ENCODE measurements at places on chromosomes 1 and 21.

GRCh38 chr1:98351561-98351960 is 310.0 kb upstream of the SNX7 start:
- DNase-seq = no peak

DNA sequence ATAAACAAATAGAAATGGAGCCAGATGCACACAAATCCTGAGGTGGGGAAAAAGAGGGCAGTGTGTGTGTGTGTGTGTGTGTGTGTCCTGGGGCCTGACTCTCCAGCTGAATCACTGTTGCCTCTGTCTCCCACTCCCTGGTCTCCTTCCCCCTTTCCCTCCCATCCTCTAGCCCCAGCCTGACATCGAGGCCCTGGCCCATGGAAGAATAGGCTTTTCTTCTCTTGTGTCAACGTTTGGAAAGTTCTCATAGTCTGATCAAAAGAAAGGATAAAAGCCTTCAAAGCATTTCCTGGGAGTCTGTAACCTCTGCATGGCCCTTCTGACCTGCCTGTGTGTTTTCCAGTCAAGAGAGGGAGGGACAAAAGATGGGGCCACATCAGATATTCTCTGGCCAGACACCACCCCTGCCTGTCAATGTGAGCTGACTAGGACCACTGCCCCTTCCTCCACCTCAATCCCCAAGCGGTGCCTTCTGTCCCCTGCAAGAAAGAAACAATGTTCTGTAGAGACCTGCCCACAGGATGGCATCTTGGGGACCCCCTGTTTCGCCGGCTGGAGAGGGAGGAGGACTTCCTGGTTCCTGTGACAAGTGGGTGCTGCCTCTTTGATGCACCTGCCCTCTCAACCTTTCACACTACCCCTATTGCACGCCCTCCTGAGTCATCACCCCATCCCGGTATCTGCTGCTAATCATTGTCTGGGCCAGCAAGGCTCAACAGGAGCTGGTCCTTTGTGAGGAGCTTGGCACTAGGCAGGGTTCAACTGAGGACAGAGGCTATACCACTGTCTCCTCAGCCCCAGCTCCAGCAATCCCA is 16.2 kb downstream of the KCNJ10 start:
- no peak for DNase-seq

DNA sequence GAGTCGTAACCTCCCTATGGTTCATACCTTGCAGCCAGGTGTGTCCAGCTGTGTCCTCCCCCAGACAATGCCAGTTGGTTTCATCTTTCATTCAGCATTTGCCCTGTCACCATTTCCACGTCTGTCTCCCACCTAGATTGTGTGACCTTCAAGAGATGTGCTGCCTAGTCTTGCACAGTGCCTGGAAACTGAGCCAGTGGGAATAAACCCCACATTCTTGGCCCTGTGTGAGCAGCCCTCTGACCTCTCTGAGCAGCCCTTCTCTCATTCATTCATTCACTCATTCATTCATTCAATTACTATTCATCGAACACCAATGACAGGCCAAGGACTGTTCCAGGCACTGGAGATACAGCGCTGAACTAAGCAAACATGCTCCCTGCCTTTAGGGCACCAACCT is 115.7 kb downstream of the GRIK3 start:
- no peak for DNase-seq

DNA sequence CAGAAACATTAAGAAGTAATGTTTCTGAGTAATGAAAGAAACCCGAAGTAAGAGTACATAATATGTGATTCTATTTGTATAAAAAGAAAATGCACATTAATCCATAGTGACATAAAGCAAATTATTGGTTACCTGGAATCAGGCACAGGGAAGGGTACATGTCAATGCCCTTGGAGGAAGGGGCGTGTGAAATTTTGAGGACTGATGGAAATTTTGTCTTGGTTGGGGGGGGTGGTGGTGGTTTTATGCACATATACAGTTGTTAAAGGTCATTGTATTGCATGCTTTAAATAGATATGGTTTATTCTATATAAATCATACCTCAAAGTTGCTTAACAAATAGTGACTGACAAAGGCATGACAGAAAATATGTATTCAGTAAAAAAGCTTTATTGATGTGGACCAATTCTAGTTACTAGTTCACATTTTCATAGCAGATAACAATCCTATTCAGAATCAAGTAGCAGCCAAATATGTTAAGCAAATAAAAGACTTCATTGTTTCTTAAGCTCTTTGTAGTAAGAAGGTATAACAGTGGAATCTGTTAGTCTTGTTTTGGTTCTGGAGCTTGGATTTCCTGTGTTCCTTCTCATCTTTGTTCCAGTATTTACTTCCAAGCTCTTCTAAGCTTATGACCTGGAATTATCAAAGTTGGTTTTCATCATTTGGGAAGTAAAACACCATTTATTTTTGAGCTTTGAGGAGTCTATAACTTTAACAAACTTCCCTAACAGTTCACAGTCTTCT is 15.1 kb downstream of the BACH1 start:
- DNase-seq = no peak

GRCh38 chr1:248924696-248925532 is 18.9 kb downstream of the PGBD2 start:
- DNase-seq = peak; percentile 46

DNA sequence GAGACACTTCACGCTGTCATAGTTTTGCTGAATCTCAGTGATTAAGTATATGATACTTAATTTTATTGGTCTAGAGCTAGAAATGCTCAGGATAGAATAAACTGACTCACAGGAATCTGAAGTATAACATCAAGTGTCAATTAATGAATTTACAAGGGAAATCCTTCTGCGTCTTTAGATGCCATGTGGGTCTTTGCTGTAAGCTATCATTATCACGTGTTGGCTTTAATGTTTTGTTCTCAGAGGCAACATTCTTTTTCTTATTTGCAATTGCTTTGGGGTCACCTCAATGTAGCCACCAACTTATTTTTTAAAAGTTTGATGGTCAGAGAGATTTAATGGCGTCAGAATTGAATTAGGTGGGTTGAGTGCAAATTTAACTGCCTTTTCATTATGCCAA is 680.1 kb upstream of the PTBP2 start:
- DNase-seq = no peak

DNA sequence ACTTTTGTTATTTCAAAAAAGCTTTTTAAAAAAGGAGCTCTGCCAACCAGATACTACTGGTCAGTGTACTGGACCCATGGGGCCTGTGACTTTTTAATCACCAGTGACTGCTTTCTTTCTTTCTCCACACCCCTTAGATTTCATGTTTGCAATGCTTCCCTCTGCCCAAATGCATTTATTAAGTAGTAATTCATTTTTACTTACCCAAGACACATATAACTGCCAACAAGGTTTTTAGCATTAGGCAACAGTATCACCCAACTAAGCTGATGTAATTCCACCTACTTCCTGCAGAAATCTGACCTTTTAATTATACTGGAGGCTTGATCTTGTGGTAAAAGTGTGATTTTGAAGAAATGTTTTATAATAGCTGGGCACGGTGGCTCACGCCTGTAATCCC is 12.5 kb downstream of the MECR start:
- no peak for DNase-seq

- DNase-seq = no peak
These were observed 6.5 kb downstream of the GALNT2 start for GRCh38 chr1:230073371-230074035.

DNA sequence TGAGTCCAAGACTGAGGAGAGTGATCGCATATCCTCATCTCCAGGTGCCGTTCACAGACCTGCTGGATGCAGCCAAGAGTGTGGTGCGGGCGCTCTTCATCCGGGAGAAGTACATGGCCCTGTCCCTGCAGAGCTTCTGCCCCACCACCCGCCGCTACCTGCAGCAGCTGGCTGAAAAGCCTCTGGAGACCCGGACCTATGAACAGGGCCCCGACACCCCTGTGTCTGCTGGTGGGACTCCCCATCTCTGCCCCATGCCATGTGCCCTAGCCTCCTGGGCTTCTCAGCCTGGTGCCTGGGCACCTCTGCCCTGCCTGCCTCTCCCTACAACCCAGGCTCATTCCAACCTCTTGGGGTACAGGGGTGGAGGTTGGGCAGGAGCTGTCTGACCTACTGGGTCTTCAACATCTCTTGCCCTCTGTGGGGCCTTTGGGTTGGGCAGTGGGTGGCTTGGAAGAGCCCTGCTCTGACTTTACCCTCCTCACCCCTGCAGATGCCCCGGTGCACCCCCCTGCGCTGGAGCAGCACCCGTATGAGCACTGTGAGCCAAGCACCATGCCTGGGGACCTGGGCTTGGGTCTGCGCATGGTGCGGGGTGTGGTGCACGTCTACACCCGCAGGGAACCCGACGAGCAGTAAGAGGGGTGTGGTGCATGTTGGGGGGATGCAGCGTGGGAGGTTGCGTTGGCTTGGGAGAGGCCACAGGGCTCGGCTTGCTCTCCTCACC is 7.2 kb downstream of the AMPD2 start:
- no peak for DNase-seq

Measured in NCI-H1436 treated with DMSO at 0.1 percent for 48 hours (cell line).